Mesothelial cell of epicardium (in vitro differentiated cells): ENCODE measurements at places on chromosomes 4 and X.
A peak's percentile ranks its signal among the peaks of the same experiment; 100 is the strongest.

DNA sequence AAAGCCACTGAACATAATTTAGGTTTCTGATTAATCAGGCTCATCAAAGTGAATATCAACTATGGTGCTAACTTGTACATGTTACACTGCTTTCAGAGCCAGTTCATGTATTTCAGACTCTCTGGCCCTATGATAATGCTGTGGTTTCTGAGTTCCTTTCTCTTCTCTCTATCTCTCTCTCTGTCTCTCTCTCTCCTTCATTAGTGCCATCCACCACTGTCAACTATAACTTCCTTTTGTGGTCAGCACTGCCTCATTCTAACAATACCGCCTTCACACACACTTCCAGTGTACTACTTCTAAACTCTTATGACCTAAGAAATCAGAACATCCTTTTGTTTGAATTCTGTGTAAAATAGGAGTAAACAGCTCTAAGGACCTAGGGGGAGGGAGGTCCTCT lies 907.1 kb downstream of the RPA4 start:
- DNase-seq: no peak
- no peak overlapping the region for H3K4me3 ChIP-seq
- no peaks in the 10 kb centered on the region for H3K27me3 ChIP-seq
- no peak overlapping the region for H3K27ac ChIP-seq
- H3K4me1 ChIP-seq: no peaks in the 10 kb centered on the region

DNA sequence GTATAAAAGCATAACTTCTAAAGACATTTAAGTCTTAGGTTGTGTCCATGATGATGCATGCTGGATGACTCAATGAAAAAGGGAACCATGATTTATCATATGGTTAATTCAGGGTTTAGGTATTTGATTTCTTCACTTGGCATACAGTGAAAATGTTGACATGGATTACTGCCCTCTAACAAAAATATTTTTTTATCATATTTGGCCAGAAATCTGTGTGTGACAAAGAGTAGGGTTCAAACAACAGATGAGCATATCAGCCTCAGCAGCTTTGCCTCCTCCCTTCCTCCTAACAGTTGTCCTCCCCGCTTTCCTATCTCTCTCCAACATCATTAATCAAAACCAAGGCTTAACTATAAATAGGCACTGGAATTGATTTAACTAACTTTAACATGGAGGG lies 46.3 kb downstream of the ARHGAP6 start:
- no peaks in the 10 kb centered on the region for H3K27me3 ChIP-seq
- no peak overlapping the region for H3K27ac ChIP-seq
- no peak for DNase-seq
- no peaks in the 10 kb centered on the region for H3K4me1 ChIP-seq
- H3K36me3 ChIP-seq: no peaks in the 10 kb centered on the region
- H3K4me3 ChIP-seq: no peak overlapping the region

- H3K4me3 ChIP-seq: no peak overlapping the region
- H3K36me3 ChIP-seq: no peaks in the 10 kb centered on the region
- H3K27me3 ChIP-seq: no peaks in the 10 kb centered on the region
- no peak for DNase-seq
- peak overlapping the region; percentile 47 for H3K27ac ChIP-seq
These were observed 19.3 kb upstream of the RASL11B start for GRCh38 chr4:52842792-52843191.

DNA sequence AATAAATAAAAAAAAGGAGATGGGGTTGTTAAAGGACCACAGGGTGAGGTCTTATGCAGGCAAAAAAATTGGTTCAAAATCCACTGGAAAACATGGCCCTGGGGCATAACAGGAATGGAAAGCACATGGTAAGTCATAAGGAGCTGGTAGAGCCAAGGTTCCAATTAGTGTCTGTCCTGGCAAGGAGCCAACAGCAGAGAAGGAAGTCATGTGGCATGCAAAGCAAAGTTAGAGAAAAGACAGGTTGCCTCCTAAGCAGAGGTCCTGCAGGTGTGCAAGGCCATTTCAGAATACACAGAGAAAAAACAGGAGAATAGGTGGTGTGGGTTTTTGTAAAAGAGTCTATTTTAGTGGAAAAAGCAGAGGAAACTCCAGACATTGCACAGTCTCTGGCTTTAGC lies 1881.7 kb downstream of the ARAP2 start:
- no peak for DNase-seq
- no peak overlapping the region for H3K4me3 ChIP-seq
- no peaks in the 10 kb centered on the region for H3K27me3 ChIP-seq
- H3K36me3 ChIP-seq: peaks cover 6% of the 10 kb centered on the region
- H3K27ac ChIP-seq: no peak overlapping the region

DNA sequence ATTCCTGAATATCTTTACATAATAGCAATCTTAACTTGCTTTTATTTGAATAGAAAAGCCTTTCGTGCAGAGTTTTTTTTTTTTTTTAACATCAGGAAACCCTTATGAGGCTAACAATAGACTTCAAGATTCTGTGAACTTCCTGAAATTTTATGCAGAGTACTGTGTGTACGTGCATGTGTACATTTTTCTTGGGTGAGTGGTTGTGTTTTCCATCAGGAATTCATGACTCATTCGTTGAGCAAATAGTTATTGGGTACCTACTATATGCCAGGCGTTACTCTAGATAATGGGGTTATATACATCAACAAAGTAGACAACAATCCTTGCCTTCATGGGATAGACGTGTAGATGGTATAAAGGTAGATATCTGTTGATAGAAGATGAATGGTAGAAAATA lies 59.1 kb downstream of the MRPL1 start:
- no peak overlapping the region for H3K27ac ChIP-seq
- peaks cover 4% of the 10 kb centered on the region for H3K4me1 ChIP-seq
- H3K27me3 ChIP-seq: no peaks in the 10 kb centered on the region
- no peak overlapping the region for H3K4me3 ChIP-seq
- peaks cover 29% of the 10 kb centered on the region for H3K36me3 ChIP-seq

DNA sequence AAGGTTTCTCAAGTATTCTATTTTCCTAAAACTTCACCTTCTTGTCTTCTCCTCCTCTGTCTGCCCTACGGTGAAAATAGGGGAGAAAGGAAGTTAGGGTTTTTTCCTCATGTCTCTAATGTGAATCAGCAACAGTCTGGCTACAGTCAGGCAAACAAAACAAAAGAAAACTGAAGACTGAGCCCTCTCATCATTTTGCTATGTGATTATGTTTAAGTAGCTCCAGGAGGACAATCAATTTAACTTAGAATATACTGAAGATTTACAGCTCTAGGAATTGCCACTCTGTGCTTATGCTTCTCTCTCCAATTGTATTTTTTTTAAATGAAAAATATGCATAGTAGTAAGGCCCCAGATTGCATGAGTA lies 316.2 kb downstream of the GPAT3 start:
- no peak overlapping the region for H3K4me3 ChIP-seq
- no peak for DNase-seq
- no peaks in the 10 kb centered on the region for H3K27me3 ChIP-seq
- H3K36me3 ChIP-seq: no peaks in the 10 kb centered on the region
- peaks cover 13% of the 10 kb centered on the region for H3K4me1 ChIP-seq

DNA sequence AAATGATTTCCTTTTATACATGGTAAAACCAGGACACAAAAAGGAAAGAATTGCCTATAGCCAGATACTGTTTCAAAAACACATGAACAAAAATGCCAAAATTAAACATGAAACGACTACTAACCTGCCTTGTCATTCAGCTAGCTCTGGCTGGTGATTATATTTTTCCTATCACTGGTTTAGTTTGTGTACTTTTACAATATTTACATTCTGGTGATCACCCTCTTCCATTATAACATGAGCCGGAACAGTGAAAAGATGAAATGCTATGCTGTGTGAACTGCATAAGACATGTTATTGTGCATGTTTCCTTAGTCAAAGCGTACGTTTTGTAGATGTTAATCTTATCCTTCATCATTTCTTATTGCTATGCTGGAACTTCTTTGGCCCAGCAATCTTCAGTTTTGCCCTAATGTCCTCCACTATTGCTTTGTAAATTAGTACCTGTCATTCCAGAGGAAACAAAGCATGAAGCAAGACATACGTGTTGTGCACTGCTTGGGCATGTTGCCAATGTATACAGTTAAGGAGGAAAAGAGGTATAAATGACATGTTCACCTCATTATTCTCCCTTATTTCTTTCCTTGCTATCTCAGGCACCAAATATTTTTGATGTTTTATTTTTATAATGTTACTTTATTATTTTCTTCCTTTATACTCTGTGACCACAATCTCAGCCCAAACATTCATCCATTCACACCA lies 386.3 kb downstream of the ARHGAP24 start:
- H3K36me3 ChIP-seq: no peaks in the 10 kb centered on the region
- H3K27me3 ChIP-seq: no peaks in the 10 kb centered on the region
- peaks cover 2% of the 10 kb centered on the region for H3K4me1 ChIP-seq
- no peak overlapping the region for H3K27ac ChIP-seq

GRCh38 chrX:8868070-8868773 lies 67.0 kb upstream of the FAM9A start:
- peaks cover 2% of the 10 kb centered on the region for H3K4me1 ChIP-seq
- H3K36me3 ChIP-seq: no peaks in the 10 kb centered on the region
- DNase-seq: no peak
- H3K27me3 ChIP-seq: no peaks in the 10 kb centered on the region
- no peak overlapping the region for H3K4me3 ChIP-seq
- H3K27ac ChIP-seq: no peak overlapping the region

GRCh38 chr4:41725254-41725653 lies 23.3 kb downstream of the PHOX2B start:
- DNase-seq: no peak
- no peak overlapping the region for H3K27ac ChIP-seq
- H3K4me1 ChIP-seq: no peaks in the 10 kb centered on the region

- H3K27me3 ChIP-seq: no peaks in the 10 kb centered on the region
- H3K27ac ChIP-seq: no peak overlapping the region
- H3K4me1 ChIP-seq: peaks cover 6% of the 10 kb centered on the region
- no peak for DNase-seq
These were observed 2.4 kb upstream of the BCORL1 start for GRCh38 chrX:129980001-129980401.

- H3K36me3 ChIP-seq: no peaks in the 10 kb centered on the region
- H3K27ac ChIP-seq: no peak overlapping the region
- H3K4me3 ChIP-seq: no peak overlapping the region
- no peaks in the 10 kb centered on the region for H3K27me3 ChIP-seq
- peaks cover 4% of the 10 kb centered on the region for H3K4me1 ChIP-seq
These were observed 608.4 kb downstream of the RAB28 start for GRCh38 chr4:12875640-12876243.

GRCh38 chr4:14984448-14984847 lies 17.8 kb upstream of the CPEB2 start:
- no peak overlapping the region for H3K27ac ChIP-seq
- H3K4me3 ChIP-seq: no peak overlapping the region
- no peak for DNase-seq

- no peaks in the 10 kb centered on the region for H3K36me3 ChIP-seq
- H3K27ac ChIP-seq: no peak overlapping the region
- no peaks in the 10 kb centered on the region for H3K27me3 ChIP-seq
- no peak for DNase-seq
- peaks cover 5% of the 10 kb centered on the region for H3K4me1 ChIP-seq
- H3K4me3 ChIP-seq: no peak overlapping the region
These were observed 76.8 kb downstream of the LNX1 start for GRCh38 chr4:53514509-53514908.

GRCh38 chr4:70761276-70761816 lies 39.6 kb downstream of the RUFY3 start:
- no peak overlapping the region for H3K4me3 ChIP-seq
- H3K4me1 ChIP-seq: peaks cover 10% of the 10 kb centered on the region
- H3K36me3 ChIP-seq: peaks cover 32% of the 10 kb centered on the region
- no peak overlapping the region for H3K27ac ChIP-seq

GRCh38 chrX:40933706-40934425 lies 151.4 kb upstream of the USP9X start:
- no peaks in the 10 kb centered on the region for H3K36me3 ChIP-seq
- H3K27ac ChIP-seq: peak overlapping the region; percentile 99
- no peaks in the 10 kb centered on the region for H3K27me3 ChIP-seq
- H3K4me1 ChIP-seq: peaks cover 14% of the 10 kb centered on the region

DNA sequence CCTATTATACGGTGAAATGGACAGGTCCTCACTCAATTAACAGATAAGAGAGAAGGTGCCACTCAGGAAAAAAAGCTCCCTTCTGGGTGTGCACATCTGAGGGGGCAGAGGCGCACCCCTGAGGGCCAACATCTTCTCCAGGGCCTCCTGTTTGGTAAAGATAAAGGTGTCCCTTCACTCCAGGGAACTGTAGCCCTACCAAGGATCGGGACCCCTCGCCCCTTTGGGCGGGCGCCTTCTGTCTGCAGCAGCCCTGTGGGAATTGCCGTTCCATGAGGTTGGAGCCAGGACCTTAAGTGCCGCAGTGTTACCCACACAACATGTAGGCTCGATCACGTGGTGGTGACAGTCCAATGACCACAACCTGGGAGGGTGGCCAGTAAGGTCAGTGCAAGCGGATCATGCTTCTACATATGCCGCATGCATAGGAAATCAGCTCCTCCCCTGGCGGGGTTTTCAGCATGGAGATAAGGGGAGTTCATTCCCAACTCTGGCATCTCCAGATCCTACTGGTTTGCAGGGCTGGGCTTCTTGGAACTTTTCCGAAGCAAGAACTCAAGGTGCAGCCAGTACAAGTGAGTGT lies 253.3 kb downstream of the EVC2 start:
- no peaks in the 10 kb centered on the region for H3K4me1 ChIP-seq
- H3K27me3 ChIP-seq: peaks cover 26% of the 10 kb centered on the region
- H3K27ac ChIP-seq: no peak overlapping the region

DNA sequence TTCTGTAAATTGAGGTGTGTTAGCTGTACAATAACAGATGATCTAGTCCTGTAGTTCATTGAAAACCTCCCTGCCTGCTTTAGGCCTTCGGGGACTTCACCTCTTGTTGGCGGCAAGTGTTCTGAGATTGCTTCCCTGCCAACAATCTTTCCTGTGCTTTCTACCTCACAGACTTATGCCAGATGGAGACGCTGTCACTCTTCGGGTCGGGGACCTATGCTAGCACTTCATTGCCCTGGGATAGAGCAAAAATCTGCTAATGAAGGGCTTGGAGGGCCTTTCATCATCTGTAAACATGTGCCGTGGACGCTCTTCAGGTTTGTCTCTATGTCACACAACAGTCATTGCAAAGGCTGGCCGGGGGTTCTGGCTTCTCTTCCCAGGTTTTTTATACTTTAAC lies 4.7 kb upstream of the PDLIM3 start:
- peaks cover 36% of the 10 kb centered on the region for H3K27me3 ChIP-seq
- H3K4me3 ChIP-seq: no peak overlapping the region
- H3K36me3 ChIP-seq: no peaks in the 10 kb centered on the region

- no peak overlapping the region for H3K4me3 ChIP-seq
- peaks cover 3% of the 10 kb centered on the region for H3K4me1 ChIP-seq
- H3K27me3 ChIP-seq: no peaks in the 10 kb centered on the region
- no peak overlapping the region for H3K27ac ChIP-seq
- no peak for DNase-seq
These were observed 9.6 kb downstream of the PPP3CA start for GRCh38 chr4:101337688-101338087.

- peaks cover 30% of the 10 kb centered on the region for H3K36me3 ChIP-seq
- no peak overlapping the region for H3K27ac ChIP-seq
- H3K4me3 ChIP-seq: no peak overlapping the region
- H3K4me1 ChIP-seq: no peaks in the 10 kb centered on the region
These were observed 28.6 kb downstream of the GPC3 start for GRCh38 chrX:133956570-133957340.

GRCh38 chrX:141947350-141947749 lies 43.7 kb downstream of the MAGEC1 start:
- no peak overlapping the region for H3K4me3 ChIP-seq
- no peaks in the 10 kb centered on the region for H3K4me1 ChIP-seq
- no peaks in the 10 kb centered on the region for H3K27me3 ChIP-seq
- DNase-seq: no peak
